Gastrocnemius medialis (tissue), 4 donors: ENCODE measurements at places on chromosomes 7 and 10. TPM values are rescaled to one million over a fixed set of nuclear protein-coding genes. Genes with fewer than 3 reads are reported as not detected.

DHTKD1 gene
- 29.5 TPM for total RNA-seq

VWC2 gene
- total RNA-seq, result not detected

DNA sequence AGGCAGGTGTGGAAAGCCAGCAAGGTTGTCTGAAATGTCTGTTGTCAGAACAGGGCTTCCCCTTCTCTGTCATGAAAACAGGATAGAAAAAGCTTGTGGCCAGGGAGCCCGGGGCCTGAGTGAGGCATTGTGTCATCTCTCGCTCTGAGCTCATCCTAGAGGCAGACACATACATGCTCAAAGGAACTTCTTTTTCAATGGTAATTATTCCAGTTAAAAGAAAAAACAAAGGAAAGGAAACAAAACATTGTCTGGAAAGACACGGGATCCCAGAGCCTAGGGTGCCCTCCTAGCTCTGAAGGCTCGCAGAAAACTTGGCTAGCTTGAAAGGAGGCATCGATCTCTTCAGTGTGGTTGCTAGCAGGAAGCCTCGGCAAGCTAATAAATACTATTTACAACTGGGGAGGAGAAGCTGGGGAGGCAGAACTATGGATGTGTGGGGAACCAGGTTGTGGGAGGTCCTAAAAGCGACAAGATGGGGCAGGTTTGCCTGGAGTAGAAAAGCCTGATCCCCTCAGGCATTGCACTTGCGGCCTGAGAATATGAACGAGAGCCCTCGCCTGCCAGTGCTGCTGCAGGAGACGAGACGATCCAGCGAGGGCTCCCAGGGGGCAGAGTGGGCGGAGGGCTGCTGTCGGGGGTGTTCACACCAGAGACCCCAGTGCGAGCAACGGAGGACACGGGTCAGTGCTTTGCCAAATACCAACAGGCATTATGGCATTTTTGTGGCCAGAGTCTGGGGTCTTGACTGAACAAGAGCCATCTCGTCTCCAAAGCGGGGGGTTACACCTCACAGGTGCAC, 32.8 kb upstream of the DGKI start:
- no peak overlapping the region for H3K4me3 ChIP-seq
- H3K27ac ChIP-seq, result peak overlapping the region; percentile 81
- peaks cover 28% of the 10 kb centered on the region for H3K36me3 ChIP-seq
- no peak for DNase-seq

DNA sequence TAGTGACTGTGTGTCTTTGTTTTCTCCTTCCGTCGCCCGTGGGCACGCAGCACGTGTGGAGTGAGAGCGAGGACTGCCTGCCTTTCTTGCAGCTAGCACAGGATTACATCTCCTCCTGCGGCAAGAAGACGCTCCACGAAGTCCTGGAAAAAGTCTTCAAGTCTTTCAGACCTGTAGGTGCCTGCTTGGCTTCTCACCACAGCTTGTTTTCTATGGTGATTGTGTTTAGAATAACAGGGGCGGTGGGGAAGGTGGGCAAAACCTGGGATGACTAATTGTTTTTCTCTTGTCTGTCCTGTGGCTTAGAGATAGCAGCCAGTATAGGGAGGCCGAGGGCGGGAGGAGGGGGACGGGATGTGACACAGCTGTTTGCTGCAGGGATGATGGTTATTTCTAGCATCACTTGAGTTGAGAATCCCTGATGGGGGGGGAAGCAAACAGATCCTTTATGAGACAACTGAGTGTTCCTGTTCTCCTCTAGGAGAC, 11.4 kb downstream of the MTURN start:
- peaks cover 63% of the 10 kb centered on the region for H3K4me1 ChIP-seq
- no peak overlapping the region for H3K4me3 ChIP-seq
- H3K27ac ChIP-seq, result peak overlapping the region; percentile 35
- no peak for DNase-seq
- H3K36me3 ChIP-seq, result no peaks in the 10 kb centered on the region

NODAL gene
- total RNA-seq, result not detected

DNA sequence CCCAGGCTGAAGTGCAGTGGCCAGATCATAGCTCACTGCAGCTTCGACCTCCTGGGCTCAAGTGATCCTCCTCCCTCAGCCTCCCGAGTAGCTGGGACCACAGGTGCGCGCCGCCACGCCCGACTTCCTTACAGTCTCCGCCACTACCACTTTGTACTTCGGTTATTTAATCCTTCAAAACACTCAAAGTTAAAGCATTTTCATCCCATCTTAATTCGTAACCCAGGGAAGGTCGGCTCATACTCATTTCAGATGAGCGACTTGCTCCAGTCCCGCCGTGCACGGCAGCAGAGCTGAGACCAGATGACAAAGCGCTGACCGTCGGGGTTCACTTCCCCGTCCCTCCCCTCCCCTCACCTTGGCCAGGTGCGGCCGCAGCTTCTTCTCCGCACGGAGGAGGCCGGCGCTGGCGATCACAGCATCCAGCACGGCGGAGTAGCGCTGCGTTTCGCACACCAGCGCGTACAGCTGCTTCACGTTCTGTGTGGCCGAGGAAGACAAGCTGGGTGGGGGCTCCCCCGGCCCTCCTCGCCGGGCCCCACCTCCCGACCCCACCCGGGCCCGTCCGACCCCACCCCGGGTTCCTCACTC, 457 bp downstream of the NSUN5 start:
- no peak for DNase-seq
- H3K4me1 ChIP-seq, result peaks cover 15% of the 10 kb centered on the region
- no peaks in the 10 kb centered on the region for H3K36me3 ChIP-seq
- H3K27ac ChIP-seq, result peak overlapping the region; percentile 75

- H3K4me3 ChIP-seq, result no peak overlapping the region
- H3K27ac ChIP-seq, result no peak overlapping the region
- peaks cover 43% of the 10 kb centered on the region for H3K4me1 ChIP-seq
- DNase-seq, result no peak
- no peaks in the 10 kb centered on the region for H3K36me3 ChIP-seq
These were observed 17.7 kb downstream of the CPA5 start for GRCh38 chr7:130362251-130362816.

DNA sequence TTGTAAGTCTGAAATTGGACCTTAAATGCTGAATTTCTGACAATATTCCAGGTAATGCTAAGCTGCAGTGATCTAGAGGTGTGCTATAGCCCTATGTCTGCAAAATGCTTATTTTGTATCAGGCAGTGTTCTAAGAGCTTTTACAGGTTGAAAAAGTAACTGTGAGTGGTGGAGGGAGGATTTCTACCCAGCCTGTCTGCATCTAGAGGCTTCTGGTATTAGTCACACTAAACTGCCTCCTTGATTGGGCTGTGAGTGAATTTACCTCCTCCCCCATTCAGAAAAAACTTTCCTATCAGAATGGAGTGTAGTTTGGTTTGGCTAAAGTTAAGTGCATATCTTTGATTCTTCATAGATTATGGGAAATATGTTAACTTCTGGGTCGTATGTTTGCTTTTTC, 56.8 kb downstream of the BBS9 start:
- no peaks in the 10 kb centered on the region for H3K27me3 ChIP-seq
- no peak for DNase-seq
- no peaks in the 10 kb centered on the region for H3K36me3 ChIP-seq
- no peaks in the 10 kb centered on the region for H3K4me1 ChIP-seq
- no peak overlapping the region for H3K4me3 ChIP-seq

DNA sequence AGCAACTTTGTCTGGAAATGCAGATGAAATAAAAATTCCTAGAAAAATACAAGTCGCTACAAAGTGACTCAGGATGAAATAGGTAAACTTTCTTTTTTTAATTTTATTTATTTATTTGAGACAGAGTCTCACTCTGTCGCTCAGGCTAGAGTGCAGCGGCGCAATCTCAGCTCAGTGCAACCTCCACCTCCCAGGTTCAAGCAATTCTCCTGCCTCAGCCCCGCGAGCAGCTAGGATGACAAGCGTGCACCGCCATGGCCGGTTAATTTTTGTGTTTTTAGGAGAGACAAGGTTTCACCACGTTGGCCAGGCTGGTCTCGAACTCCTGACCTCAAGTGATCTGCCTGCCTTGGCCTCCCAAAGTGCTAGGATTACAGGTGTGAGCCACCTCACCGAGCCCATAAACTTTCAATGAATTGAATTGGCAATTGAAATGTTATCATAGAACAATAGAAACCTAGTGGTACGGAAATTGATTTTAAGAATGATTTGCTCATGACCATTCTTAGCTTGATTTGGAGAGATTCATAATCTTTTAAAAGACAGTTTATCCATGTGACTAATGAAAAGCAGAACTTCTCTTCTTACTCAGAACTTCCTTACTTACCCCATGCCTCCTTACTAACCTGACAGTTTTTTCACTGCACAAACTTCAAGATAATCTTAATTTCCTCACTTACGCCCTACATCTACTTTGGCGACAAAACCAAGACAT, 161.7 kb downstream of the FAM107B start:
- H3K4me1 ChIP-seq, result no peaks in the 10 kb centered on the region
- no peaks in the 10 kb centered on the region for H3K27me3 ChIP-seq
- no peak overlapping the region for H3K27ac ChIP-seq
- H3K36me3 ChIP-seq, result no peaks in the 10 kb centered on the region
- H3K4me3 ChIP-seq, result no peak overlapping the region
- DNase-seq, result no peak

DNA sequence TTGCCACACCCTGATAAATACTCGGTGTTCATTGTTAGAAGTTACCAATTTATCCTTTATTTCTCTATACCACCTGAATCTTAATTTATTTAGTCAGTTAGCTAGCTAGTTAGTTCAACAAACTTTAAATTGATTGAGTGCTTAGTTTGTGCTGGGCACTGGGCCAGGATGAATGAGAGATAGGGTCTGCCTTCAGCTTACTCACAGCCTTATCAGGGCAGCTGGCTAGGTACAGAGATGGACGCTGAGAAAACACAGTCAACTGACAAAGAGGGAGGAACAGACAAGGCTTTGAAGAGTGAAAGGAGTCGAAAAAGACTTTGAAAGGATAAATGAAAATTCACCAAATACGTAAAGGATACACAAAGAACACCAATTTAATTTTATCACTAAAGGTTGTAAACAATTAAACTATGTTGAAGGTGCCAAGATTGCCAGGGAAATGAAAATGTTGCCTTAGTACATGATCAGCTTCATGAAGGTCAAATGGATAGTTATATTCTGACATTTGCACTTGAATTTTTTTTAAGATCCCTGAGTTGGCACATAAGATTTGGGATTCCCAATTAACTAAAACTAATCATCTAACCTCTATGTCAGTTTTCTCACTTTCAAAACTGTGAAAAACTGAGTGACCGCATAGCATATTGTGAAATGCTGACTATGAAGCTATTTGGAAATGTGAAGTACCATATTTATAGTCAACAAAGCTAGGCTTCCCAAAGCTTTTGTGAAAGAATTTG, 2.1 kb downstream of the CAV2 start:
- H3K4me1 ChIP-seq, result peaks cover 6% of the 10 kb centered on the region
- no peak for DNase-seq
- H3K36me3 ChIP-seq, result no peaks in the 10 kb centered on the region
- H3K4me3 ChIP-seq, result peak overlapping the region; percentile 87
- H3K27me3 ChIP-seq, result peaks cover 11% of the 10 kb centered on the region

SPDYE2B gene
- total RNA-seq, result not detected

GSAP gene
- 1.2 TPM for total RNA-seq

- H3K4me1 ChIP-seq, result no peaks in the 10 kb centered on the region
- no peak for DNase-seq
- H3K4me3 ChIP-seq, result no peak overlapping the region
These were observed 33.6 kb downstream of the DGKB start for GRCh38 chr7:14868937-14869336.

GRCh38 chr7:1997537-1998076, 235.1 kb downstream of the MAD1L1 start:
- H3K36me3 ChIP-seq, result no peaks in the 10 kb centered on the region
- no peaks in the 10 kb centered on the region for H3K27me3 ChIP-seq

DNA sequence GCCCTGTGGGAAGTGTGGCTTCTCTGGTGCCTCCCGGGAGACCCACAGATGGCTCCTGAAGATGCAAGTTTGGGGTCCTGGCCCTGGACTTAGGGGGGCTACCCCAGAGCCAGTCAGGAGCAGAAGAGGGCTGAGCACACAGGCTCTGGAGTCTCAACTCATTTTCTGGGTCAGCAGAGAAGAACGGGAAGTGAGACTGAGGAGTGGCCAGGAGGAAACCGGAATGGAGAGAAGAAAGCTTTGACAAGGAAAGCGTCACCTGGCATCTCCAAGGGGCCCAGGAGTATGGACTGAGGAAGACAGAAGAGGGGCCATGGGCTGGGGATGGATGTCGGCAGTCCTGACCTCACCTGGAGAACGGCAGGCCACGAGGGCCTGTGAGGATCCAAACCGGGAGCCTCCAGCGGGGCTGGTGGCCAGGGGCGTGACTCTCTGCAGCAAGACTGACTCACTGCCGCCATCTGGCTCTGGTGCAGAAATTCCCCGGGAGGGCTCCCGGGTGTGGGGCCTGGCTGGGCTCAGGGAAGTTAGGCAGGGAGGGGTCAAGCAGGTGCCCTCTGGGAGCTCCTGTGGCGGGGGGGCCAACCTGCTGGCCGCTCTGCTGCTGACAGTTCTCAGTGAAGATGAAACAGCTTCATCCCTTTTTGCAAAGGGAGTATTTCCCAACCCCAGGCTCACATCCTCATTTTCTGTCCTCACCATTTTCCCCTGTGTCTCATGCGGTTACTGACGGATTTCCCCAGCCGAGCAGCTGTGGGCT, 23.6 kb downstream of the DAGLB start:
- no peaks in the 10 kb centered on the region for H3K36me3 ChIP-seq
- H3K4me3 ChIP-seq, result no peak overlapping the region
- peak overlapping the region; percentile 81 for H3K27ac ChIP-seq
- peak; percentile 97 for DNase-seq
- H3K27me3 ChIP-seq, result no peaks in the 10 kb centered on the region

MGAM2 gene
- total RNA-seq, result not detected

DNA sequence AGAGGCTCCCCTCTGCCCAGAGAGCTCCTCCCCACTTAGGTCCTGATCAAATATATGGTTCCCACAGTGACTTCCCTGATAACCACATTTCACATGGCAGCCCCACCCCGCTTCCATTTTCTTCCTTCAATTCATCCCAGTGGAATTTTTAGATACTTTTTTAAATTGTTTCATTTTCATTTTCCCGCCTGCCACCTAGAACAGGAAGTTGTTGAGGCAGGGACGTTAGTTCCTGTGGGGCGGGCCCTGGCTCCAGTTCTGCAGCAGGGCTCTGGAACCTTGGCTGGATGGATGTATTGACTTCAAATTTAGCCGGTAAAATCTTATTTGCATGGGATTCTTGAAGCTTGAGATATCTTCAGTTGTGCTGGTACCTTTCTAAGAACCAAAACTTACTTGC, 226.6 kb downstream of the PAXIP1 start:
- H3K4me1 ChIP-seq, result no peaks in the 10 kb centered on the region
- no peak for DNase-seq
- H3K27me3 ChIP-seq, result no peaks in the 10 kb centered on the region
- H3K4me3 ChIP-seq, result no peak overlapping the region

DNA sequence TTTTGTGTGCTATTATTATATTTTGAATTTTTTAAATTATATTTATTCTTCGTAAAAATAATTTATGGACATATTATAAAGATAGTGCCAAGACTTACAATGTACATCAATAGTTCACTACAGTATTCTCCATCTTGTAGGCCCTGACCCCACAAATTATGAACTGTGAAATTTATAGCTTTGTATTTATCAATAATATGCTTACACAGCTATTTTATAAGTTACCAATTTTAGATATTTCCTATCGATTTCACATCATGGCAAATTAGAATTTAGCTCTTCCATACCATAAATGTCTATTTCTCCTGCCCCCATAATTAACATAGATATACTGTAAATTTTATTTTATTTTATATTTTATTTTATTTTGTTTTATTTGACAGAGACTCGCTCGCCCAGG, 34.4 kb upstream of the GNAI1 start:
- H3K4me1 ChIP-seq, result no peaks in the 10 kb centered on the region
- no peaks in the 10 kb centered on the region for H3K36me3 ChIP-seq
- H3K4me3 ChIP-seq, result no peak overlapping the region
- no peak for DNase-seq
- no peak overlapping the region for H3K27ac ChIP-seq

- no peaks in the 10 kb centered on the region for H3K27me3 ChIP-seq
- H3K36me3 ChIP-seq, result no peaks in the 10 kb centered on the region
- DNase-seq, result no peak
- no peak overlapping the region for H3K27ac ChIP-seq
- no peak overlapping the region for H3K4me3 ChIP-seq
These were observed 102.0 kb downstream of the WNT2 start for GRCh38 chr7:117220836-117221235.
